ENCODE measurements at places on chromosomes 5 and 9.

DNA sequence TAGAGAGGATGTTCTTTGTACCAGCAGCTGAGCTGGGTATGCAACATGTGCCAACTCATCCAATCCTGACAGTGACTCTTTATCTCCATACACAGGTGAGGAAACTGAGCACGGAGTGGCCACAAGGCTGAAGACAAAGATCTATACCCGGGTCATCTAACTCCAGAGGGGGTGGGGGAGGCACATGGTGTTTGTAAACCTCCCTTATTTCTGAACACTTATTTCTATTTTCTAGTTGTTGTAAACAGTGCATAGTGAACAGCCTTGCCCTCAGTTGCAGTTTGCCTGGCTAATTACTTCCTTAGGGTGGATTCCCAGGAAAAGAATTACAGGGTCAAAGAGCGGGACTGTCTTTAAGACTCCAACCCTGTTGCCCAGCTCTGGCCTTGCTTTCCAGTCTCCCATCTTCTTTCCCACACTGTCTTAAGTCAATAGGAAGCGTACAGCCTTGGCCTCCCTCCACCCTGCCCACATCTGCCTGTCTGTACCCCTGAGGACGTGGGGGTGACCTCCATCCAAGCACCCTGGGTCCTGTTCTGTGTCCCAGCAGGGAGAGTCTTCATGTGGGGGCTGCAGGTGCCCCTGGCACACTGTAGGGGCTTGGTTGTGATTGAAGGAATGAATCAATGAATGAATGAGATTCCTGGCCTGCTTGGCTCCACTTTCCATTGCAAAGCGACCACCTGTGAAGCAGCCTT is 13.2 kb upstream of the FIBCD1 start:
- no peak for DNase-seq

- DNase-seq: no peak
These were observed 48.9 kb downstream of the DYNC2I2 start for GRCh38 chr9:128607642-128608350.

DNA sequence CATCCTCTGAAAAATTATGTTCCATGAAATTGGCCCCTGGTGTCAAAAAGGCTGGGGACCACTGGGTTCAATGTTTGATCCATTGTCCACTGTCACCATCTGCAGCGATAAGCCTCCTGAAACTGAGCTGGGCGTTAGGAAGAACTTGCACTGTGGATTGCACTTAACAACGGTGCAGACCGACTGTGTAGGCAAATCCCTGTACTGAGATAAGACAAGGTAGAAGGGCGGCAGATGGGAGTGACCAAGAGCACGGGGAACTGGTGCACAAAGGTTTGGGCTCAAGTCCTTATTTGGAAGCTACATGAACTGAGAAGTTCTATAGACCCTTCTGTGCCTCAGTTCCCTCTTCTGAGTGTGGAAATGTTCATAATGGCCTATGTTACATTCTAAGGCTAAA is 41.6 kb upstream of the FLT4 start:
- no peak for DNase-seq

DNA sequence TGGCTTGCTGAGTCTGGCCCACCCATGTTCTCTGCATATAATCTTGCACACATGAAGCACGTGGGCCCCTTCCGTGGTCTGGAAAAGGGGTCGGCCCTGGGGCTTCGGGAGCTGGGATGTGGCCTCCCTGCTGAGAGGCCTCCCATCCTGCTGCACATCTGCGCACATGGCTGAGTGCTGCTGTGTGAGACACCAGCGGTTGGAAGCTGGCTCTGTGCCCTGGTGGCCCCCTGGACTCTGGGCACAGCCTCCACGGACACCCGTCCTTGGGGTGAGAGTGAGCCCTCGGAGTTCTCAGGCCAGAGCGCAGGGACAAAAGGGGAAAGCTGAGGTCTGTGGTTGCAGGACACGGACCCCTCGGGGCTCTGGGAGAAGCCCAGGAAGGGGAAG is 115.8 kb downstream of the RXRA start:
- DNase-seq: no peak

DNA sequence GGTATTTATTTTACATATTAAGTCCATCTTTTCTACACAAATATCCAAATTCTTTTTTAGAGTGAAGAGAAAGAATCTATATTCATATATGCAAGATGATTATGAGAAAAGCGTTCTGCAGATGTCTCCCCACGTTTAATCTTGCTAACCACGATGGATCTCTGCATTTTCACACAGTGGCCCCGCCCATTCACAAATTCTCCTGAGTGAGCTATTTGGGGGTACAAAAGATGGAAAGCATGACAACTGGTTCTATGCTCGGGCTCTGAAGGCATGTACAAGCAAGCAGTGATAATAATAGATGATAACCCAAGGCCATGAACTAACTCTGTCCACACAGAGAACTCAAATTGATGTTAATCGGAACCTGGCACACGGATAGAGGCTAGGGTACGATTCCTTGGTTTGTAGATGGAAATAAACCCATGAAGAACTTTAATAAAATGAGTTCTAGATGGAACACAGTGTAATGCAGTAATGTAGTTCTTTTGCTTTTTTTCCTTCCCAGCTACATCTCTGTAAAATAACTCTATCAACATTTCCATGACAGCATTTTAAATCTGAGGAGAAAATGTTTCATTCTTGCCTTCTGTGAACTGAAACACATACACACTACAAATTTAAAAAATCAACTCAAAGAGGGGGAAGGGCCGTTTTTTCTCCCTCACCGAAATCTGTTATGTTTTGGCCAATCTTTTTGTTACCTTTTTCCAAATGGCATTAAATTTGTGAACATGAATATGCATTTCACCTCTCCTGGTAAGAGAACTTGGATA is 851.7 kb upstream of the DMAC1 start:
- DNase-seq: no peak

DNA sequence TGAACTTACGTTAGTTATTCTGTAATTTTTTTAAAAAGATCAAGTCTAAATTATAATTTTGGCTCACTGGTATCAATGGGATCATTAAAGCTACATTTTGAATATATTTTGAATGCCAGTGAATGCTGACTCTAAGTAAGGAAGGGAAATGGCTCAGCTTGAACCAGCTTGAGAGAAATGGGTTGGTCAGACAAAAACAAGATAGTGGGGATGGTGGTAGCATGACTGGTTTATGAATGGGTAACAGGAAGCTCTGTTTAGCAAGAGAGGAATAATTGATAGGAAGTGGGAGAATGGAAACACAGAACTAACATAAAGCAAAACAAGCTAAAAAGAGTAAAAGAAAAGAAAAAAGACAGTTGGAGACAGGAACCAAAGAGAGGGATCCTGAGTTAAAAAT is 220.2 kb downstream of the ADAMTS6 start:
- no peak for DNase-seq

- DNase-seq: no peak
These were observed 480.2 kb downstream of the RASEF start for GRCh38 chr9:82582693-82583092.

DNA sequence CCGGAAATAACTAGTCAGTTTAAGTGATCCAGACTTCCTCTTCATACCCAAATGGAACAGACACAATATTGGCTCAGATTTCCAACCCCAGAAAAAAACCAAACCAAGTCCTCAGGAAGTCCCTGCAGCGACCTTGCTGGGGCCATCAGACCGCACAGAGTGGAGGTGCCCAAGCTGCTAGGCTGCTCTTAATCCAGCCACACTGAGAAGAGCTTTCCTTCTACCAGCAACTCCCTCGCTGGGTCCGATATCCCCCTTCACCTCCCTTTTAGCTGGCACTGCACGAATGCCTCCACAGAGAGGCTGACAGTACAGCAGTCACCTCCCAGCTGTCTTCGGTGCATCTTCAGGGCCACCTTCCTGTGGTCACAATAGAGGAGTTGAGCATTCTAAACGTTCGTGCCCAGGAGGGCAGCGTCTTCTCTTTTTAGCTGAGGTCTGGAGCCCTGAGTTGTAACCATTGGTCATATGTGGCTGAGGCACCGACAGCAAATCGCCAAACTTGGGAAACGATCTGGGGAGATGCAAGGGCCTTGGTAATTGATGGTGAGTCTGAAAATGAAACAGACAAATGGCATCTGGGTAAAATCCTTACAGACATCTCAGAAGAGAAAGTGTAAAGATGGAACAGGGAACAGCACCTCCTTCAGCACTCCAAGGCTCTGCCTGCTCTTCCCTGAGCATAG is 5.7 kb downstream of the NAIF1 start:
- DNase-seq: peak; percentile 50

GRCh38 chr9:118419676-118420075 is 715.5 kb downstream of the TLR4 start:
- no peak for DNase-seq

- no peak for DNase-seq
These were observed 23.7 kb upstream of the TMED7 start for GRCh38 chr5:115649541-115649940.

- no peak for DNase-seq
These were observed 245.8 kb upstream of the PCSK5 start for GRCh38 chr9:75644649-75645048.

GRCh38 chr5:64505769-64506566 is at the start of gene RGS7BP:
Gene RGS7BP, plus strand, starts transcription at chr5:64506015. Its CDS starts 610 bp downstream, at chr5:64506625.
- DNase-seq: no peak

DNA sequence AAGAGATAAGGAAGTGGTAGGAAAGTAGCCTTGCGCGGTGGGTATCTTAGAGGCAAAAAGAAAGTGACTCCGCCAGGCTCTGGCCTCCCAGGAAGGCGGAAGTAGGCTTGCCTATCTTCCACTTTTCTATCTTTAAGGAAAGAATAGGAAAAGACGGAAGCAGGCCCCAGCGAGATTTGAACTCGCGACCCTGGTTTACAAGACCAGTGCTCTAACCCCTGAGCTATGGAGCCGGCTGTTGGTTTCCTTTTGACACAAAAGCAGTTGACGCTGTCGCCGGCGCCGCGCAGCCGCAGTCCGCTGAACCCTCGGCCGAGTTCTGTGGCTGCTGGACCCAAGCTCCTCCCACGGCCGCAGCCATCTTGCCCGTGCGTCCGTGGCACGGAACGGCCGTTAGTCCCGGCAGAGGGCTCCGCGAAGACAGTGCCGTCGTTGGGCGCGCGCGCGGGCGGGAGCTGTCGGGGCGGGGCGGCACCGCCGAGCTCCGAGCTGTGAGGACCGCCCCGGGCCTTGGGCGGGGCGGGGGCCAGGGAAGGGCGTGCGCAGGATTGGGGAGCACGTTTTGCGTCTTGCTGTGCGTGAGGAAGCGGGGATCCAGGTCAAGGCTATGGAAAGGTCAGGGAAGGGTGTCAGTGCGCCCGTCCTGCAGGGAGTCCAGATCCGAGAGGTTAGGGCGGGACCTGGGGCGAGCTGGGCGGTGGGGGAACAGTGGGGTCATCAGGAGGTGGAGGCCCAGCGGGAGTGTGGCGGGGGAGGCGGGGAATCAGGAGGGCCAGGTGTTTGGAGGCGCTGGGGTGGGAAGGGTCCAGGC is 13.3 kb downstream of the TRIM7 start:
- no peak for DNase-seq

DNA sequence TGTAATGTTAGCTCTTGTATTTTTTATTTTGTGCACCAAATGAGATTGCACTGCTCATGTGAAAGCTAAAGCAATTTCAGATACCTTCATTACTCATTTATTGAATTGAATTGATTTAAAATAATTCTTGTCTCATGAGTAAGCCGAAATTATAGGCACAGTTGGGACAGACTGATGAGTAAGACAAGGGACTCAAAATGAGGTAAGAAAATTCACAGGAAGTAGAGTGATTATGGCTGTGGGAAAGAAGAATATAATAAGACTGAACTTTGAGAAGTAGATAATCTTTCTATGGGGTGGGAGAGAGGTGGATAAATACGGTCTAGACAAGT is 51.1 kb downstream of the NUDT12 start:
- no peak for DNase-seq

- no peak for DNase-seq
These were observed 1.1 kb upstream of the MAN2A1 start for GRCh38 chr5:109688630-109688969.

- DNase-seq: no peak
These were observed 316.9 kb downstream of the KCNN2 start for GRCh38 chr5:114678778-114679177.

DNA sequence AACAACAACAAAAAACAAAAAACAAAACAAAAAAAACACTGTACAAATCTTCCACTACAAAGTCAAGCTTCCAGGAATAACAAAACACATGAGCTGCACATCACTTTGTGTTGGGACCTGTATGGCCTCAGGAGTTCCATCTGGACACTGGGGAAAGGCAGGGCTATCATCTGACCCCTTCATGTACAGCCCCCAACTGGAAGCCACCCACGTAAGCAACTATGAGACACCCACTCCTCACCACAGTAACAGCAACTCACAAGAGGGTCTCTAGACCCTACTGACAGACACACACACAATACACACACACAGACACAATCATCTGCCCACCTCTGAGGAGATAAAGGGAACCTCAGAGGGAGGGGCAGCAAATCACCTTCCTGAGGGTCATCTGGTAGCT is 81.7 kb upstream of the LRRTM2 start:
- DNase-seq: no peak

All from GDM1 (cell line).